ENCODE measurements at places on chromosomes 12 and 14.
A peak's percentile ranks its signal among the peaks of the same experiment; 100 is the strongest.

DNA sequence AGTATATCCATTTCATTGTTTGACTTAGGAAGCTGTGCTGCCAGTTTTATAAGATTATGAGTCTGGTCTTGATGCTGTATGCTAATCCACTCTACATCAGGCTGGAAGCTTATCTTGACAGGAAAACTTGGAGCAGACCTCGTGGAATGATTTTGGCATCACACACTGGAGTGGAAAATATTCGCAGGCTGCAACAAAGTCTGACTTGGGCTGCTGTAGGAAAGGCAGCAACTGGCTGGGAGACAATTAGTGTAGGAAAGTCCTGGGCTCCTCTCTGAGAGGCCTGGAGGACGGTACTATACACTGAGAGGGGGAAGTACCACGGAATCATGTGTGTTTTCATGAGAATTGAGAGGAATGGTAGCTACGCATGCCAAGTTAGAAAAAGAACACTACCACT lies 383.7 kb downstream of the ETNK1 start:
- DNase-seq, result no peak

DNA sequence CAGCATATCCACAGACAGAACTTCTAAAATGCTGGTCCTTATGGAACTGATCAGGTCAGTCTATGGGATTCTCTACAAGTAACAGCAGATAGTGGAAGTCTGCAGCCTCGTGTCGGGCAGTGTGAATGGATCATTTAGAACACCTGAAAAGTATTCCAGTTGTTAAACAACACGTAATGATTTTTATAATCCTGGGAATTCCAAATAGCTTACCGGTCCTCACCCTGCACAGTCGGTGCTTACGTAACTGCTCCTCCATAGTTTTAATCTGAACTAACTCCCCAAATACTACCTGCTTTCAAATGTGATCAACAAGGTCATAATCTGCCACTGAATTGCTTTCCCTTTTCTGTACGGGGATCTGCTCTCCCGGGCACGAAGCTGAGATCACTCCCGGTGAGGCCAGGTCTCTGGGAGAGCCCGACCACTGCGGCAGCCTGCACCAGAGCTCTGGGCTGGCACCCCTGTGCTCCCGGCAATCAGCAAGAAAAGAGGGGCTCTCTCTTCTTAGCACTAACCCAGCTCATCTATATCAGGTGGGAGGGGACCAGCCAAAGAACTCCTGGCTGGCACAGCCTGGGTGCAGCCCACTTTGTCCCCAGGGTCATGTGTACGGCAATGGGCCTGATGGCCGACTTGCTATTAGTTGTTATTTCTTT lies 157.0 kb downstream of the FOXN3 start:
- no peak for DNase-seq

GRCh38 chr12:26799741-26800140 lies 33.3 kb downstream of the ITPR2 start:
- DNase-seq, result no peak

GRCh38 chr12:45170456-45171042 lies 45.3 kb upstream of the ANO6 start:
- DNase-seq, result peak; percentile 47

GRCh38 chr12:1591543-1591942 lies 2.8 kb downstream of the FBXL14 start:
- DNase-seq, result no peak

DNA sequence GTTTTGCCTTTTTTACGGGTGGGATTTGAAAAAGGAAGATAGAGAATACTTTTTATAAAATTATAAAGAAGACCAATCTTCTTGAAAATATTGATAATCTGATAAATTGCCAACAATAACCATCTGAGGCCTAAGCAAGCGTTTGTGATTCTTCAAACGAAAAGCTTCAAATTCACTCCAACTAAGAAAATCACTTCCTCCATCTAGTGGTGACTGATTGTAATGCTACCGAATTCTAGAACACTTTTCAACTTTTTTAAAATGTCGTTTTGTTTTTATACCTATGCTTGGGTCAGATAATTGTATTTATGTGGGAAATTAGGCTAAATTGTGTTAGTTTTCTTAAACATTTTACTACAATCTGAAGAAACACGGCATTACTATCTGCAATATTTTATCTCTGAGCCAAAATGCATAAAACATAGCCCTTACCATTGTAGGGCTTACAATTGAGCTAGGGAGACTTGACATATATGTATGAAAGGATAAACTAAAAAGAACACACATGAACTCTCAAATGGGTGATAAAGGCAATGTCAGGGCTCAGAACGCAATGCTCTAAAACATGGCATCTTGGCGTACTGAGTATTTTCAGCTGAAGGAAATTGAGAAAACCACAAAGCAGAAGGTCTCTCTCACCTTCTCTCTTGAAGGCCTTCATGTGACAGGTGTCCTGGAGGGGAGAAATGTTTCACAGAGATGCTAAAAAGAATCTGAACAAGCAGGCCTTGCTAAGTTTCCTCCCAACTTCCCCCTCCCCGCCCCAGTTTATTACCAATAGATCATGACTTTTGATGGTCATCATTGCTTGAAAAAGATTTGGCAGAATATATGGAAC lies 36.8 kb upstream of the G2E3 start:
- DNase-seq, result peak; percentile 25

DNA sequence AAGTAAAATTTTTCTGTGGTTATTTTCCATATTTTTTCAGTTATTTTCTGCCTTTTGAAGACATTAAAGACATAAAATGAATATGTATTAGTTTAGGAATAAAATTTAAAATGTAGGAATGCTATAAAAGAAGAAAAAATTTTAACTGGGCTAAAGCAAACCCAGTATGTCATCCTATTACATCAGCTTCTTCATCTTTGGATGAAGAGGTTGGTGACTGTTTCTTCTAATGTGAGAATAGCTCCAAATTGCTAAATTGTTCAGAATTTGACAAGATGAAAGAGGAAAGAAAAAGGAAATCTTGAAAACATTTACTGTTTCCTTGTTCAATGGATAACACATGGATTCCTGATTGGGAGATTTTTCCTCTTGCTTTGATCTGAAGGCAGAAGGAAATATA lies 52.7 kb upstream of the PZP start:
- DNase-seq, result no peak

DNA sequence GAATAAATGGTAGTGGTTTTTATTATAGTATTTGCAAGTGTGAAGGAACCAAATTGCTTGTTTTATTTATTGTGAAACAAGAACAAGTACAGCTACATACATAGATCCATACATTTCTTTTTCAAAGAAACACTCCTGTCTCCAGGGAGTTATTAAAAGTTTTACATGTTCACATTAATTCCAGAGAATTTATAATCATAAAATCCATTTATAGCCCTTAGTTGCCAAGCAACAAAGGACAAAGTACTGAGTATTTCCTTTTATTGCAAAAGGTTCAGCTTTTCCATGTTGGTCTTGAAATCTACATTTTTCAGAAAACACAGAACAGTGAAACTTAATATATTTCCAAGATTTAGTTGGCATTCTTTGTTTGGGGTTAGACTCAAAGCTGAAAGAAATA lies 9.5 kb downstream of the MYRFL start:
- no peak for DNase-seq

GRCh38 chr12:92088805-92089204 lies 56.8 kb downstream of the BTG1 start:
- DNase-seq, result no peak

- DNase-seq, result peak; percentile 79
Observed at GRCh38 chr12:55915482-55915859, 12.2 kb downstream of the PYM1 start.

DNA sequence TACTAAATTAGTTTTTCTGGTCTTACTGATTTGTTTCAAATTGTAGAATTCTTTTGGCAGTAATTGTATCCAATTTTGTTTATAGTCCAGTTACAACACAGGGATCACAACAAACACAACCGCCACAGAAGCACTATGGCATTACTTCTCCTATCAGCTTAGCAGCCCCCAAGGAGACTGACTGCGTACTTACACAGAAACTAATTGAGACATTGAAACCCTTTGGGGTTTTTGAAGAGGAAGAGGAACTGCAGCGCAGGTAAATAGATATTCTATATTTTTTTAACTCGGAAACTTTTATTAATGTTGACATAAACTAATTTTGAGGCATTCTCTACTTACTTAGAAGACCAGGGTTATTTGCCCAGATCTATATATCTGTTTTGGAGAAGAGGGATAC lies 17.8 kb downstream of the PAPOLA start:
- no peak for DNase-seq

DNA sequence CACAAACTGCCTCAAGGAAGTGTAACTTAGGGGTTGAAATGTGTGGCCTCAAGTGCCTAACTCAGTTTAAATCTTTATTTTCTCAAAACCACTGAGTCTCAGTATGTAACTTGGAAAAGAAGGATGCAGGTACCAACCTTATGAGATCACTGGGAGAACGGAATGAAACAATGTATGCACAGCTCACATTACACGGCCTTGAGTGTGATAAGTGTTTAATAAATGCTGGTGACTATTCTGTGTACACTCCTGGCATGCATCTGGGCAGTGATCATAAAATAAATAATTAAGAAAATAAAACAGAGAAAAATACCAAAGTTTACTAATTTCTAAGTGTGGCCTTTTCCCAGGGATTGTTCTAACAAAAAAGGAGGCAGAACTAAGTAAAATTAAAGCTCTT lies 974.5 kb upstream of the FLRT2 start:
- no peak for DNase-seq

DNA sequence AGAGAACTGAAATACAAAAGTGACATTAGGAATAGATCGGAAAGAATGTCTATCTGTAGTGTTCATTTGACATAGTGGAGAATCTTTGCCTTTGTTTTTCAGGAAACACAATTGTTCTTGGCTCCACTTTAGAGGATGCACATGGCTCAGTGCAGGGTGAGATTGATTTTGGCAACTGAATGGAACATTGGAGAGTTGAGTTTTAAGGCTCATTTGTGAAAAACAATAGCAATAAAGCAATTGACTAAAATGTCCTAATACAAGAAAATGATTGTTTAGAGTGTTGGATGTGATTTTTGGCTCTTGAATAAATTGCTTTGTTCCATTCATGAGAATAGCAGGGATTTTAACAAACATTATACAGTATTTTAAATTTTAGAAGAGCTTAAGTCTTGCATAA lies 116.4 kb downstream of the SLC38A1 start:
- DNase-seq, result no peak

- DNase-seq, result no peak
Observed at GRCh38 chr12:111297703-111298426, 71.0 kb downstream of the PHETA1 start.

GRCh38 chr14:98651037-98651436 lies 621.0 kb downstream of the BCL11B start:
- no peak for DNase-seq

DNA sequence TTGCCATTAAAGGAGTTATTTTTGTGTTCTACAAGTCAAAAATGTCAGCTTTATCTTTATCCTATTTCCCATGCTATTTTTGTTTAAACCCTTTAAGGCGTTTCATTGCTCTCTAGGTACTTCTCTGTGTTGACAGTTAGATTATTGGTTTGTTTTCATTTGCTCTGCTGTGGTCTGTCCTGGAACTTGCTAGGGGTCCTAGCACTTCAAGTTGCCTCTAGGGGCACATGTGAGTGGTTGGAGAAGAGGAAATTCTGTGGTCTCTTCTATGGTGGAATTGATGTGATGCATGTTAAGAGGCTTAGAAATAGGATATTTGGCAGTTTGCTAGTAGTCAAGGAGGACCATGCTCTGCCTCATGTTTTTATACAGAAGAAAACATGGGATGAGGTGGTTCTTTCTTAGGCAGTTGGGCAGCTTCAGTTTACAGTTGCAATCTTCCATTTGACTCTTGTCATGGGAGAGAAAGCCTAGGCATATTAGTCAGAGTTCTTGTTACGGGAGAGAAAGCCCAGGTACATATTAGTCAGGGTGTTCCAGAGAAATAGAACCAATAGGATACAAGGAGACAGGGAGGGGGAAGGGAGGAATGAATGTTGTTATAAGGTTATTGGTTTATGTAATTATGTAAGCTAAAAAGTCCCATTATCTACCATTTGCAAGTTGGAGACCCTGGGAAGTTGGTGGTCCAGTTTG lies 14.4 kb downstream of the TTLL5 start:
- no peak for DNase-seq

DNA sequence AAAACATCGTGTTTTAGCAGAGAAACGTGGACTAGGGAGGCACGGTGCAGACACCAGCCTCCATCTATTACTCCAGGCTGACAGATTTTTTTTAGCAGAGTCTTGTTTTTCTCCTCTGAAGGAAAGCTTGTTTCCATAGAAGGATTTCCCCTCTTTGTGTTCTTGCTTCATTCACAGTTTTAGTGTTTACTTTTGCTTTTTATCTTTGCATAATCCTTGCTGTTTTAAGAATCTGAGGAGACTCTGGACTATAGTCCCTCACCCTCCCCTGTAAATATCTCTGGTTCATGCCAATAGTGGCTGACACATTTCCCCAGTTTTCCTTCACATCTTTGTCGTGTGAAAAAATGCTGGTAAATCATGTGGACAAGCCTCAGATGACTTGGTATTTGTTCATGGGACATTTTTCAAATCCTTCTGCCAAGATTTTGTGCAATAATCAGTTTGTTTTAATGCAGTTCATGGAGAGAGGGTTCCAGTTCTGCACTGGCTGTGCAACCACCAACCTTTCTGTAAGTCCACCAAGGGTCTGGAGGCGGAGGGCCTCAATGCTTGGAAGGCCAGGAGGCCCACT lies 39.9 kb upstream of the TMCC3 start:
- DNase-seq, result no peak

- no peak for DNase-seq
Observed at GRCh38 chr12:9273276-9273675, 65.1 kb upstream of the PZP start.

DNA sequence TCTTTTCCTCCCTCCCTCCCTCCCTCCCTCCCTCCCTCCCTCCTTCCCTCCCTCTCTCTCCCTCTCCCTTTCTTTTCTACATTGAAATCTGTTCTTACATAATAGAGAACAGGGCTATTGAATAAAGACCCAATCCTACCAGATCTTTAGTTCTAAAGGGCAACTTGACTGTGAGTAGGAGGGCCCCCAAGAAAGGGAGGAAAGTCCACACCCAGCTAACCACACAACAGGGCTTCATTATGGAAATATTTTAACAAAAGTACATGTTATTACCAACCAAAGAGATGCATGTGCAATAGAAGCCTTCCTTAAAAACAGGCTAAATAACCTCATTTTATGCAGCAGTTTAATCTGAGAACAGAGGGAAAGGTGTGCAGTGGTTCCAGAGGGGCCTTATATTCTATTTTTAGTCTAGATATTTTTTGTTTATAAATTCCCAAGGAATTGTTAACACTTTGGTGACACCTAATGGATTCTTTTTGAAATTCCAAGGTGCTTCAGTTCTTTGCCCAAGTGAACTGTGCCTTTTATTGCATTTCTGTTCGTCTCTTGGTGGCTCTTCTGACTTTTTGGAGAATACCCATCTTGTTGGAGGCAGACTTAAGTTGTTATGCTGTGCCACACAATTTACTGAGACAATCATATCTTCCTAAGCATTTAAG lies 63.0 kb downstream of the GNS start:
- DNase-seq, result peak; percentile 13

DNA sequence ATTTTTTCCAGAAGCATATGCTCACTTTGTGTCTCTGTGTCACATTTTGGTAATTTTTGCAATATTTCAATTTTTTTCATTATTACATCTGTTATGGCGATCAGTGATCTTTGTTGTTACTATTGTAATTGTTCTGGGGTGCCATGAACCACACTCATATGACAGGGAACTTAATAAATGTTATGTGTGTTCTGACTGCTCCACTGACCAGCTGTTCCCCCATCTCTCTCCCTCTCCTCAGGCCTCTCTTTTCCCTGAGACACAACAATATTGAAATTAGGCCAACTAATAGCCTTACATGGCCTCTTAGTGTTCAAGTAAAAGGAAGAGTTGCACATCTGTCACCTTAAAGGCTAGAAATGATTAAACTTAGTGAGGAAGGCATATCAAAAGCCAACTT lies 46.0 kb downstream of the SCN8A start:
- DNase-seq, result no peak

GRCh38 chr12:123571343-123571813 lies 13.0 kb upstream of the TMED2 start:
- no peak for DNase-seq
